ENCODE measurements at places on chromosomes 4 and X.

DNA sequence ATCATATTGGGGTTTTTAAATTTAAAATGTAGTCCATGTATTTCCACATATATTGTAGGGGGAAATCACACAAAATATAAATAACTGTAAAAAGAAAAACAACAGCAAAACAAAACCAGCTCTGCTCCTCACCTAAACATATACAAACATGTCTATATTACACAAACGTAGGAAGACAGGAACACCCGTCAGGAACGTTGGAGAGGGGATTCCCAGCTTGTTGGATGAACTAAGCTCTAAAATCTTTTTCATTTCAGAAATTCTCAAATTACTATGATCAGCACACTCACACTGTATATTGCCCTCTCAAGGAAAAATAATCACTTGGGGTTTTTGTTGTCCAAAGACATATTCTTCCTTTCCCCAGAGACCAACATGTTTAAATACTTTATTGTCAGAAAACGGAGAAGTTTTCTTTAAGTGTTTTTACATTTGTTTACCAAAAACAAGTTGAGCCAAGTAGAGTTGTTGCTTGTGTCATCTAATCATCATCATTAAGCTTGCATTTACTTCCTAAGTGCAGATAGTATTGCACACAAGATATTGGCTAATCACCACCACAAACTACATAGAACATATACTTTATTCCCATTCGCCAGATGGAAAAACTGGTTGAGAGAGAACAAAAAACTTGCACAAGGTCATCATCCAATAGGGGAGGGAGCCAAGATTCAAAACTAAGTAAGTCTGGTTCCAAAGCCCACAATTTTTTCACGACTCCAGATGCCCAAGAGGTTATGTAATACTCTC is 2.4 kb upstream of the TLR10 start:
- DNase-seq, result no peak

- no peak for DNase-seq
These were observed 47.9 kb downstream of the RGS12 start for GRCh38 chr4:3340700-3341083.

- no peak for DNase-seq
These were observed 68.2 kb downstream of the MAGEA10 start for GRCh38 chrX:152070144-152070543.

DNA sequence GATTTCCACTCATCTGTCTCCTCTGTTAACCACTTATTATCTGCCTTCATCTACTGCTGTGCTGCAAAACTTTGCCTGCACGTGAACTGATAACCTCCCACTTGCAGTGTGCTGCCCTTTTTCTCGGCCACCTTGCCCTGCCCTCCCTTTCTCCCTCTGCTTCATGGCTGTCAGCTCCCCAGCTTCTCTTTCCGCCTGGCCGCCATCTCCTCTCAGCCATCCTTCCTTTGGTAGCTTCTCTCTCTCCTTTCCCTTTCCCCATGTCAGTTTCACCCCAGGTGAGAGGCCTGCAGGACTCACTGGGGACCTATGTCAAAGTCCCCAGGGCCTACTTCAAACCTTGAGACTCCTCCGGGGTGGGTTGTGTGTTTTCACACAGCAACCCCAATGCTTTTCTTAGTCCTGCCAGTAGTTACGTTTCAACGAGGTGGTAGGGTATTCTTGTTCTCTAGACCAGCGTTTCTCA is 6.6 kb downstream of the MSL3 start:
- no peak for DNase-seq

DNA sequence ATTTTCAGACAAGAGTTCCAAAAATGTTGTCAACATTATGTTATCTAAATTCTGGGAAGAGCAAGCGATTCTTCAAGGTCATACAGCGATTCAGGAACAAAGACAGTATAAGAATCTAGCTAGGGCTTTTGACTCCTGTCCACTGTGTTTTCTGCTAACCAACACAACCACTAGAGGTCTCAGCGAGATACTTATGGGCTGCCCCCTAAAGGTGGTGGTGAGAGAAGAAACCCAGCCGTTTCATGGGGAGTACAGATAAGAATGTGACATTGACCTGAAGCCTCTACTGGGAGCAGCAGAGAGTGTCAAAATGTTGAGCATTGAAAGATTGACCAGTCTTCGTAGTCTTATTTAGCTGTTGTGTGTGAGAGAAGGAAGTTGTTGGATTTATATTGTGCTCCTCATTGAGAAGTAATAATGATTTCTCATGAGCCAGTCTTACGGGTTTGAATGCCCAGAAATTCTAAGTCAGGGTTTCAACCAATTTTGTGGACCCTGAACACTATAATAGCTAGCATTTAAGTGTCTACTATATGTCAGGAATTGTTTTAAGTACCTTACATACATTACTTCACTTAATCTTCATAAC is 168.3 kb downstream of the SPRY1 start:
- DNase-seq, result no peak

DNA sequence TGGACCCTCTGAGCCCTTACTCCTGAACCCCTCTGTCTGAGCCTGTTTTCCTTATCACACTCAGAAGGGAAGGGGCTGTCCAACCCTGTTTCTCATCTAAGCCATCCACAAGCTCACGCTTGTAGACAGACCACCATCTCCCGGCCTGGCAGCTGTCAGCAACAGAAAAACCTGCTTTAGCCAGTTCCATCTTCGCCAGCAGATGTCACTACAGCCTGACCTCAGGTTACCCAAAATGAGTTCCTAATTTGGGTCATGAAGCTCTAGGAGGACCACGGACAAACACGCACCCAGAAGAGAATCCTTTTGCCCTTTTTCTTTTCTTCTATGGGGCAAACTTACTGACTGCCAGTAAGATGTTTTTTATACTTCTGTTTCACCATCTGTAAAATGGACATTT is 445.4 kb downstream of the BCOR start:
- DNase-seq, result no peak

DNA sequence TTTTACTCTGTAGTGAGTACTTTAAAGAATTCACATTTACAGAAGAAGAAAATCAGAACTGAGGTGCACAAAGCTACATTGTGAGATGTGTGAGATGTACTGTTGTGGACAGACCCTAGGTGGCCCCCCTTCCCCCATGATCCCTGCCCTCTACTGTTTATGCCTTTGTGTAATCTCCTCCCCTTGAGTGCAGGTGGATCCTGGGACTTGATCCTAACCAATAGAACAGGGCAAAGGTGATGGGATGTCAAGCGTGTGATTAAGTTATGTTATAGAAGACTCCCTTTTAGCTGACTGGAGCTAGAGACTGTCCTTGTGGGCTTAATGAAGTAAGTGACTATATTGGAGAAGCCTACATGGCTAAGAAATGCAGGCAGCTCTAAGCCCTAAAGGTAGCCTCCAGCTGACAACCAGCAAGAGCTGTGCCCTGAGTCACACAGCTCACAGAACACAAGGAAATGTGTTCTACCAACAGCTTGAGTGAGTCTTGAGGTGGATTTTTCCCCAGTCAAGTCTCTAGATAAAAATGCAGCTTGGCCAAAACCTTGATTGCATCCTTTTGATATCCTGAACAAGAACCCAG is 225.2 kb upstream of the LEF1 start:
- DNase-seq, result no peak

GRCh38 chrX:28311466-28311865 is 275.8 kb upstream of the IL1RAPL1 start:
- no peak for DNase-seq

DNA sequence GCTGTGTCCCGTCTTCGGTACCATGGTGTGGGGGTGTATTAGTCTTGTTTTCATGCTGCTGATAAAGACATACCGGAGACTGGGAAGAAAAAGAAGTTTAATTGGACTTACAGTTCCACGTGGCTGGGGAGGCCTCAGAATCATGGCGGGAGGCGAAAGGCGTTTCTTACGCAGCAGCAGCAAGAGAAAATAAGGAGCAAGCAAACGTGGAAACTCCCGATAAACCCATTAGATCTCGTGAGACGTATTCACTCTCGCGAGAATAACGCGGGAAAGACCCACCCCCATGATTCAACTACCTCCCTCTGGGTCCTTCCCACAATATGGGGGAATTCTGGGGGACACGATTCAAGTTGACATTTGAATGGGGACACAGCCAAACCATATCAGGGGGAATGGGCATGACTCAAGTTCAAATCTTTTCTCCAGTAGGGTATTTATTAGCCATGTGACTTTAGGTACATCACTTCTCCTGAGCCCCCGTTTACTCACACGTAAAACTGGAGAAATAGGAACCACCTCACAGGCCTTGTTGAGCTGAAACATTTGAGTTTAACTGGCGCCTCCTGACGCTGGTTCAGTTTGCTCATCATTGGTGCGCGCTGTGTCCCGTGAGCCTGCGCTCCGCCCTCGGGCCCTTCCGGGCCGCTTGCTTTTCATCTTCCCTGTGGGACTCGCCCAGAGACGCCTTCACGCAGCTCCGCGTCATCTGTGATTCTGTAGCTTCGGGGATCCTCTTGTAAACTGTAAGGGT is 35.5 kb upstream of the FAT1 start:
- no peak for DNase-seq

- no peak for DNase-seq
These were observed 49.7 kb upstream of the PRKX start for GRCh38 chrX:3763111-3763510.

GRCh38 chr4:143243041-143243440 is 58.3 kb downstream of the USP38 start:
- no peak for DNase-seq

- DNase-seq, result no peak
These were observed 56.3 kb downstream of the RGS12 start for GRCh38 chr4:3349116-3349515.

- DNase-seq, result no peak
These were observed 530.1 kb upstream of the SLIT2 start for GRCh38 chr4:19721587-19721986.

- no peak for DNase-seq
These were observed 5.1 kb downstream of the CD40LG start for GRCh38 chrX:136652822-136653723.

- peak; percentile 59 for DNase-seq
These were observed 73.2 kb upstream of the ANXA10 start for GRCh38 chr4:168019019-168019651.

GRCh38 chr4:148926276-148927260 is 484.4 kb upstream of the NR3C2 start:
- no peak for DNase-seq

DNA sequence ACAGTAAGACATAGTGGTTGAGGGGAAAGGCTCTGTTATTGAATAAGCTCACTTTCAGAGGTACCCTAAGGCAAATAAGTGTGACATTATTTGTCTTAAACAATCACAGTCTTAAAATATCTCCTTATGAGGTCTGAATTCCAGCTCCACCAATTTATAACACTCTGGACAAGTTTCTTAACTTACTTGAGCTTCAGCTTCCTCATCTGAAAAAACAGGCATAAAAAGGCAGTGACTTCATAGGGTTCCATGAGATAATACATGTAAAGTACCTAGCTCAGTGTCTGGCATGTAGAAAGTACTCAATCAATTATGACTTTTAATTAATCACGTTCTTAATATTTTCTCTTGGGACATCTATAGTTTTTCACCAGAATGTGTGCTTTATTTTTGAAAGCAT is 202.5 kb downstream of the RASL11B start:
- DNase-seq, result no peak

GRCh38 chr4:175651756-175652310 is 160.2 kb downstream of the GPM6A start:
- no peak for DNase-seq

DNA sequence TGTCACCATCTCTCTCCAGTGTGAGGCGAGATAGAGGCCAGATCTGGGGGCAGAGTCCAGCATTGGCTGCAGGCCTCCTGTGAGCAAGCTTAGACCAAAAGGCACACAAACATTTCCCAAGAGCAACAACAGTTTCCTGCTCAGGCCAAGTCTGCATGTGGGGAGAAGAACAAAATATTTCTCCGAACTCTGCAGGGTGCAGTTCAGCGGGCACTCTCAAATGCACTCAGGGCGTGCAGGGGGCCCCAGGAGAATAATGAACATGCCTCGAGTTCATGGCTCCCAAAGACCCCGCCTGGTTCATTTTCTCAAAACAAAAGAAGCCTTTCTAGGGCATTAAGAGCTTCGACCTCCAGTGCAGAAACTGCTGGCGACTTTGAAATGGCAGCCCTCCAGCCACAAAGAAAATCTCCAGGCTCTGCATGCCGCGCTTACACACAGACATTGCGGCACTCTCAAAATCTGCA is 57.8 kb upstream of the HELT start:
- no peak for DNase-seq

- no peak for DNase-seq
These were observed 493.1 kb downstream of the IL15 start for GRCh38 chr4:142129473-142129872.

DNA sequence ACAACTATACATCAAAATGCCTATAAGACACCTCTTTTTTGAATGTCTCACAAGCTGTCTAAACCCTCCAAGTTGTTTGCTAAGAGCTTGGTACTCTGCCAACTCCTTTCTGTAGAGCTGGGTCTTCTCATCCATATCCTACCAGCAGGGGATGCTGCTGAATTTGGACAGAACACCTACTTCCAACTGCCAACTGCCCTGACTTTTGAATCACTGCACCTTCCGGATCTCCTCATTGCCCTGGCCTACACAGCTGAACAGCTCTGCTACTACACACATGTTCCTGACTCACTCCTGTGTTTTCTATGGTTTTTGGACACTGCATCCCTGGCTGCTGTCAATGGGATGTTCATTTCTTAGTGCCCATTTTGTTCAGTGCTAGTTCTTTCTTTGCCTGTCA is 18.7 kb downstream of the FAM184B start:
- DNase-seq, result no peak

GRCh38 chr4:142406917-142407501 is 439.1 kb downstream of the INPP4B start:
- DNase-seq, result no peak

DNA sequence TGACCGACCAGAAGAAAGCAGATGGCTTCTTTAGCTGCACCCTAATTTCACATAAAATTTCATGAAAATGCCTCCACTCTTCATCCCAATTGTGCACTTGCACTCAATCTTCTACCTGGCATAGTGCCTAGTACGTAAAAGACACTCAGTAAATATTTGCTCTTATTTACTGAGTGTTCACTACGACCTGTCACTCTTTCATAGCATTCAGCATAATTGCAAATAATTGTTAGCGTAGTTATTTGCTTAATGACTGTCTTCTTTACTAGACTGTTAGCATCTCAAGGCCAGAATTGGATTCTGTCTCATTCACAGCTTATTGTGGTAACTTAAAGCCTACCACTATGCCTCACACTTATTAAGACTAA is 130.2 kb downstream of the ENOX2 start:
- DNase-seq, result no peak

- no peak for DNase-seq
These were observed 55.4 kb downstream of the NPNT start for GRCh38 chr4:105950701-105951100.

GRCh38 chrX:20829665-20830491 is 544.3 kb upstream of the CNKSR2 start:
- DNase-seq, result no peak

GRCh38 chr4:152499344-152499743 is 36.5 kb downstream of the FBXW7 start:
- DNase-seq, result no peak

DNA sequence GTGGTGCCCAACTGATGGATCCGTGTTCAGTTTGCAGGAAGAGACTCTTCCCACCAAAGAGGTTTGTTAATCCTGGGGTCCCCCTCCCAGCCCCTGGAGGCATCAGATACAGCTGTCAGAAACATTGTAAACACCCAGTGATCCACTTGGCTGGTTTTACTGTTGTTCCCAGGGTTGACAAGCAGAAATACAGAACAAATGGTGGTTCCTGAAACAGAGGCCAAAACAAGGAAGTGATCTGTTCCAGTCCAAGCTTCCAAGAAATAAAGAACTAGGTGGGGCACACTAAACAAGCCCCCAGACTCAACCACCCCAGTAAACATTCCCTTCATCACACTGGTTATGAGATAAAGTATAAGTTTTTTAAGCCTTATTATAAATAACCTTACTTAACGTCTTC is 1.4 kb downstream of the TMLHE start:
- no peak for DNase-seq
